ENCODE measurements at places on chromosomes 3 and 15. TPM values are rescaled to one million over a fixed set of nuclear protein-coding genes. Genes with fewer than 3 reads are reported as not detected.

DNA sequence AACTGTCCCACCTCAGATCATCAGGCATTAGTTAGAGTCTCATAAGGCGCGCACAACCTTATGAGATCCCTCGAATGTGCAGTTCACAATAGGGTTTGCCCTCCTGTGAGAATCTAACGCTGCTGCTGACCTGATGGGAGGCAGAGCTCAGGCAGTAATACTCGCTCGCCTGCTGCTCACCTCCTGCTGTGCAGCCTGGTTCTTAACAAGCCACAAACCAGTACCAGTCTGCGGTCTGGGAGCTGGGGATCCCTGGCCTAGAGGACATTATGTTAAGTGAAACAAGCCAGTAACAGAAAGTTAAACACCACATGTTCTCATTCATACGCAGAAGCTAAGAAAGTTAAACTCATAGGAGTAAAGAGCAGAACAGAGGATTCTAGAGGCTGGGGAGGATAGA is 47.0 kb downstream of the MAP3K13 start:
- no peak for DNase-seq

DNA sequence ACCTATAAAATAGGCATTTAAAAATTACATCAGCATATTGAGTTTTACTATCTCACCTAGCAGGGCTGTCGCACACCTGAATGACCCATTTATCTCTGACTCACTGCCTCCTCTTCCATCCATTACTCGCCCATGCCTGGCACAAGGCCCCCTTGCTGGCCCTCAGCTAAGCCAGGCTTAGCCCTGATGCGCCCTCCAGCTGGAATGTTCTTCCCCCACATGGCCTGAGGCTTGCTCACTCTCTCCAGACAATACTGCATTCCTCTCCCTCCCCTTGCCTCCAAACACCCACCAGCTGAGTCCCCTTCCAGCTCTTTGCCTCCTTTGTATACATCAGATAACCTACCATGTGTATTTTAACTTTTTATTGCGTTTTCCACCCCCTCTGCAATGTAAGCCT is 7.2 kb downstream of the SH3BP5 start:
- peak; percentile 76 for DNase-seq

- no peak for DNase-seq
Measured at GRCh38 chr3:182710557-182711157, 82.6 kb upstream of the ATP11B start.

DNA sequence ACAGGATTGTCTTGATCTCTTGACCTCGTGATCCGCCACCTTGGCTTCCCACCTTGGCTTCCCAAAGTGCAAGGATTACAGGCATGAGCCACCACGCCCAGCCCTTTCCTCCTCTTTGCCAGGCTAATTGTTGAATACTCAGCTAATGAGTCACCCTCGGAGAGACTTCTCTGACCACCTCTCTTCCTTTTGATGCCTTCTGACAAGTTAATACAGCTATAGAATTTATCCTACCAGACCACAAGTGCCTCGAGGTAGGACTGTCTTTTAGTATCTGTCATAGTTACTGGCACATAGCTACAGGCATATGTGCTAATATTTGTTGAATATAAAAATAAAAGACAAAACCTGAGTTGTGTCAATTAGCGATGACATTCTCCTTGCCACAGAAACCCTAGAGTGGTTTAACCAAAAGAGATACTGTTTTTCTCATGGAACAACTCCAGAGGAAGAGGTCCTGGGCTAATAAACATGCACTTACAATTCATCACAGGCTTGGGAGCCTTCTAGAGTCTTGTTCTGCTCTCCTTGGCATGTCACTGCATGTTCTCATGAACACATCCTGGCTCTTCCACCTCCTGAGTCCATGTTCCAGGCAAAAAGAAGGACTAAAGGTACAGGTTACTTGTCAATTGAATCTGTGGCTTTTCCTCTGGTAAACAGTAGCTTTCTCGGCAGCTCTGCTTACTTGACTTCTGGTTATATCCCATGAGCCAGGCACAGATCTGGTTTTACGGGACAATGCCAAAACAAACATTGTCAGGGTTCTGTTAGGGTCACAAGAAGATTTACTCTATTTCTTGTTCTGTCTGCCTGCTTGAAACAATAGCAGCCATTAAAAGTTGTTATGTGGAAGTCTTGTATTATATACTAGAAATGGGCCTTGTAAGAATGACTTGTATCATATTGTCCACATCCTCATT is 332.3 kb downstream of the THSD4 start:
- no peak for DNase-seq

DNA sequence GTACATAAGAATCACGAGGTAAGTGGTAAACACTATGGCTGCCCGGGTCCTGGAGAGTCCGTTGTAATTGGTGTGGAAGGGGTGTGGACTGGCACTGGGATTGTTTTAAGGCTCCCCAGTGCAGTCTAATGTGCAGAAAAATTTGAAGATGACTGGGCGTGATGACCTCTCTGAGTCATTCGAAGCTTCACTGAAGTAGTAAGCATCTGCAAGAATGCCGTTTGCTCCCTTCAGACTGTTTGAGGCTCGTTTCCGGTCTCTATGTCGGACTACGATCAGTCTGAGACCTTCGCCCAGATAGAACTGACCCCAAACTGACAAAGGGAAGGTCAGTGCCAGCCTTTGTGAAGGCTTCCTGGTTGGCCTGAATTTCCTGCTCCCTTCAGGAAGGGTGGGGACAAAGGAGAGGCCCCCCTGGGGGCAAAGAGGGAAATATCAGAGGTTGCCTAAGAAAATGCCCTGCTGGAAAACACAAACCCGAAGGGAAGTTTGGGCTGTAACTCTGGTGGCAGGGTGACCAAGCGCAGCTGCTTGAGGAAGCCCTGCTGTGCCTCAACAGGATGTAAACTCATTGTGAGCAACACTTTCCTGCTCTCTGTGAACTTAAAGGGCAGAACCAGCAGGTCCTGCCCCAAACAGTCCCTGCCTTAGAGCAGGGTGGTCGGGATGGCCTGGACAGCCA is 34.6 kb downstream of the BTD start:
- DNase-seq: no peak

DNA sequence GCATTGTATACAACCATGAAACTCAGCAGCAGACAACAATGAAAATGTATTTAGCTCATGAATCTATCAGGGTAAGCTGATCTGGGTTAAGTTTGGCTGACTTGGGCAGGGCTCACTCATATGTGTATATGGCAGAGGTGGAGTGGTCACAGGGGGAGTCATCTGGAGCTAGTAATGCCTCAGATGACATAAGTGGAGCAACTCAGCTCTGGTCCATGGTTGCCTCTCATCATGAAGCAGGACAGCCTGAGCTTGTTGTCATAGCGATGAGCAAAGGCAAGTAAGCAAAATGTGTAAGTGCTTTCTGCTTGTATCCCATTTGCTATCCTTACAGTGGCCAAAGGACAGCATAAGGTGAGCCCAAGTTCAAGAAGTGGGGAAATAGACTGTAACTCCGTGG is 64.5 kb downstream of the ALCAM start:
- no peak for DNase-seq

- DNase-seq: no peak
Measured at GRCh38 chr3:150511122-150511821, 35.0 kb downstream of the SERP1 start.

DNA sequence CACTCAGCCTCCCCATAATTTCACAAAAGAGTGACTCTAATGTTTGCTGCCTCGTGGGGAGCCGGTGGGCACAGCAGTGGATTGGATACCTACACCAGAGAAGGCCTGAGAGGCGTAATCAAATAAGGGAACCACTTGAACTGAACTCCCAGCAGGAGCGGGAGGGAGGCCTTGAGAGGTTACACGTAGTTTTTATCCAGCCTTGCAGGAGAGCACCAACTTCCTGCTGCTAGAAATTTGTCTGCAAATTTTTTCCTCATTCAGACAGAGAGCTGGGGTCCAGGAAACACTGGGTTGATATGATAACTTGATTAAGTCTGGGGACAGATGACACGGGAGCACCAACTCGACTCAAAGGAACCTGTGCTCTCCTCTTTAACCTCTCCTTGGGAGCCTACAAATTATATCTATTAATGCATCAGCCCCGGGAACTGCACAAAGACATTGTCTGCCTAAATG is 69.8 kb downstream of the HES1 start:
- no peak for DNase-seq

GRCh38 chr3:58148049-58148448 is 62.7 kb downstream of the DNASE1L3 start:
- no peak for DNase-seq

- peak; percentile 81 for DNase-seq
Measured at GRCh38 chr15:74378848-74379247, 11.4 kb upstream of the CYP11A1 start.

- DNase-seq: no peak
Measured at GRCh38 chr15:58926823-58927222, 6.7 kb downstream of the SLTM start.

DNA sequence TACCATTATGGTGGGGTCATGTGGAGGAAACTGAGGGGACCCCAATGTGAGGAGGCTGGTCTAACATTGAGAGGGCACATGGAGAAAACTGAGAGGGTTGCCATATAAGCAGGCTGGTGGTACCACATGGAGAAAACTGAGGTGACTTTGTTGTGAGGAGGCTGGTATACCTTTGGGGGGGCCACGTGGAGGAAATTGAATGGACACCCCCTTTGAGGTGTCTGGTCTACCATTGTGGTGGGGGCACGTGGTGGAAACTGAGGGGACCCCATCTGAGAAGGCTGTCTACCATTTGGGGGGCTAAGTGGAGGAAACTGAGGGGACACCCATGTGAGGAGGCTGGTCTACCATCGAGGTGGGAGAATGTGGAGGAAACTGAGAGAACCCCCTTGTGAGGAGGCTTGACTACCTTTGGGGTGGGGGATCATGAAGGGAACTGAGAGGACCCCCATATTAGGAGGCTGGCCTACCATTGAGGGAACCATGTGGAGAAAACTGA is 163.8 kb downstream of the FBLN2 start:
- DNase-seq: no peak

DNA sequence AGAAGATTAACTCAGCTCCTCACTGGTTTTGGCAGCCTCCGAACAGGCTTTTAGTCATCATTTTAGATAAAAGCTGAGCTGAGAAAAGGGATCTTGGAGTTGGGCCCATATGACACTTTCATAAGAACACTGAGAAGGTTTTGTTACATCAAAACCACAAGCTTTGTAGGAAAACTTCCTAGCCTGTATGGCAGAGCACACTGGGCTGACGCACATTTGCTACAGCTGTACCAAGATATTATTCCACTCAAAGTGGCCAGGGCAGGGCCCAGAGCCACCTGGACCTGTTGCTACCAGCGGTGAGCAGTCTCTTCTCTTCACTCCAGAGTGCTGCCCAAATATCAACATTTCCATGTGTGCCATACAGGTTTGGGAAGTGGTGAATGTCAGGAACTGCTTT is 160.5 kb upstream of the CCDC54 start:
- no peak for DNase-seq

DNA sequence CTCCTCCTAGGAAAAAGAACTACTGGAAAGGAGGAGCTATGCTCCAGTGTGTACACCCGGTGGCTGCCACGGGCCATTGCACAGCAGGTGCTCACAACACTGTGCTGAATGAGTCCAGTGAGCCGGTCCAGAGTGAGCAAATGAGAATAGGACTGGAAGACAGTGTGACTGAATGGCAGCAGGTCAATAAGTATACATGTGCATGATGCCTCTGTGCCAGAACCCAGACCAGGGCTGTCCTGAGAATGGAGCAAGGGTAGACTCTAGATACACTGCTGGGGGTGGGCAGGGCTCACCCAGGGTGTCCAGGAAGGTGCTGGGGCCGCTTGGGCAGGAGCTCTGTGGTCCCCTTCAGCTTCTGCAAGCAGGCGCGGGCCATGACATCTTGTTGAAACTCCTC is 8.3 kb downstream of the POLG start:
- no peak for DNase-seq

- DNase-seq: no peak
Measured at GRCh38 chr3:161126495-161126894, 21.3 kb upstream of the B3GALNT1 start.

- no peak for DNase-seq
Measured at GRCh38 chr3:187434524-187434923, 66.3 kb downstream of the RTP4 start.

DNA sequence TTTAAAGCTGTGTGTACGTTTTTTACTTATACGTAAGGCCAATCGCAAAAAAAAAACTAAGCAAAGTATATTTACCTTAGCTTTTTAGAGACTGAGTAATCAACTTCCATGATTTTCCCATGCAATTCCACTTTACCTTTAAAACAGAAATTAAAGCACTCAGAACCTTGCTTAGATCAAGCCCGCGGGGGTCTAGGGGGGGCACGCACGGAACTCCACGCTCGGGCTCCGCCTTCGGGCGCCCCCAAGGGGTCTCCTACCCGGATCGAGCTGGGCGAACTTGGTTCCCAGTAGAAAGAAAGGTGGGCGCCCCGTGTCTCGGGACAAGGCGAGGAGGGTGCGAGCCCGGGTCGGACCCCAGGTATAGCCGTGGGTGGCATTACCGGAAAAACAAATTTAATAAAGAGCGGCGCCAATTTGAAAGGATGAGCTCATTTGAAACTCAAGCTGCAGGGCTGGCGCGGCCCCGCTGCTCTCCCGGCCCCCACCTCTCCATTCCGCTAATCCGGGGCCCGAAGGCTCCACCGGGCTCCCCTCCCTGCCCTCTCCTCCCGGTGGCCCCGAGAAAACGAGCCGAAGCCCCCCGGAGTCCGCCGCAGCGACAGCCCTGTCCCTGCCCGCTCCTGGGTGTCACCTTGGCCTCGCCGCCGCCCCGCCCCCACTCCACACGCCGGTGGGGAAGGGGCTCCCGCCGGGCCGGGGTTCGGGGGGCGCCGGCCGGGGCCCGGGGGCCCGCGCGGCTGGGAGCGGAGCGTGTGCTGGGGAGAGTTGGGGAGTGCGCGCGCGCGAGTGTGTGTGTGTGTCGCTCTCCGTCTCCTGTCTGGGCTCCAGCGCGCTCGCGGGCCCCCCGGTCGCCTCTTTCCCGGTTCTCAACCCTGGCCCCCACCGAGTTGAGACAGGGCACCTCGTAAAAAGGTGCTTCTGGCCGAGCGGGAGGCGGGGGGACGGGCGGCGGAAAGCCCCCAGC is 1.5 kb downstream of the IGF2BP2 start:
- peak; percentile 57 for DNase-seq

- no peak for DNase-seq
Measured at GRCh38 chr3:50627407-50628051, 10.6 kb downstream of the MAPKAPK3 start.

DNA sequence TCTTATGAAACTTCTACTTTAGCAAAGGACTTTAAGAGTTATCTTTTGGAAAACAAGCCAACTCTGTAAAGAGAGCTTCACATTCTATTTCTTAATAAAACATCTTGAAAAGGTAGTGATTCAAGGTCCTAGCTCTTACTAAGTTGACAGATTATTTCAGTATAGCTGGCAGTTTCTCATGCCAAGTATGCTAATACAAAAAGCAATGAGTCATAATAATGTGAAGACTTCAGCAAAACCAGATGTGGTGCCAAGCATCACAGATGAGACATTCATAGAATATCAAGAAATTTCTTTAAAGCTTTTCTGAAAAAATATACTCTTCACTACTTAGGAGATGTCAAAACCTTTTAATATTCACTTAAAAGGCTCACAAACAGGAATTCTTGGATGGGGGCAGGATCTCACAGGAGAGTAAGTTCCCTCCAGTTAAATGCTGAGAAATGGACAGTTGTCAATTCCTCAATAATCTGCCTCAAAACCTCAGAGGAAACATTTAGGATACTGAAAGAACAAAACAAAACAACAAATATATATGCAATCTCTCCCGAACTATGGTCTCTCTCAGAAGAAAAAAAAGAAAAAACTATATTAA is 45.6 kb downstream of the DCBLD2 start:
- no peak for DNase-seq

The GOLGA8J gene
- not detected for total RNA-seq

The CASR gene
- not detected for total RNA-seq

The NPAP1 gene
- not detected for total RNA-seq

The CCDC39 gene
- not detected for total RNA-seq

The OR5K2 gene
- total RNA-seq: not detected

The CFAP161 gene
- total RNA-seq: not detected

The BUB1B gene
- 62.7 TPM for total RNA-seq

The HSPBAP1 gene
- total RNA-seq: 9.9 TPM

The CAMKV gene
- 15.6 TPM for total RNA-seq

The DNASE1L3 gene
- not detected for total RNA-seq

All from Caco-2 (cell line).